ENCODE measurements at places on chromosomes 2 and 18.

- no peak overlapping the region for H3K27ac ChIP-seq
- H3K36me3 ChIP-seq: no peaks in the 10 kb centered on the region
- H3K4me1 ChIP-seq: no peaks in the 10 kb centered on the region
- H3K4me3 ChIP-seq: no peak overlapping the region
- no peaks in the 10 kb centered on the region for H3K27me3 ChIP-seq
Measured at GRCh38 chr2:179354296-179354695, 89.7 kb upstream of the SESTD1 start.

GRCh38 chr2:112995346-112995920 lies 9.8 kb upstream of the IL36A start:
- no peaks in the 10 kb centered on the region for H3K36me3 ChIP-seq
- no peaks in the 10 kb centered on the region for H3K4me1 ChIP-seq
- no peak for DNase-seq
- H3K4me3 ChIP-seq: no peak overlapping the region
- H3K27ac ChIP-seq: no peak overlapping the region

- no peak overlapping the region for H3K4me3 ChIP-seq
Measured at GRCh38 chr2:28454016-28454930, 41.6 kb upstream of the PLB1 start.

DNA sequence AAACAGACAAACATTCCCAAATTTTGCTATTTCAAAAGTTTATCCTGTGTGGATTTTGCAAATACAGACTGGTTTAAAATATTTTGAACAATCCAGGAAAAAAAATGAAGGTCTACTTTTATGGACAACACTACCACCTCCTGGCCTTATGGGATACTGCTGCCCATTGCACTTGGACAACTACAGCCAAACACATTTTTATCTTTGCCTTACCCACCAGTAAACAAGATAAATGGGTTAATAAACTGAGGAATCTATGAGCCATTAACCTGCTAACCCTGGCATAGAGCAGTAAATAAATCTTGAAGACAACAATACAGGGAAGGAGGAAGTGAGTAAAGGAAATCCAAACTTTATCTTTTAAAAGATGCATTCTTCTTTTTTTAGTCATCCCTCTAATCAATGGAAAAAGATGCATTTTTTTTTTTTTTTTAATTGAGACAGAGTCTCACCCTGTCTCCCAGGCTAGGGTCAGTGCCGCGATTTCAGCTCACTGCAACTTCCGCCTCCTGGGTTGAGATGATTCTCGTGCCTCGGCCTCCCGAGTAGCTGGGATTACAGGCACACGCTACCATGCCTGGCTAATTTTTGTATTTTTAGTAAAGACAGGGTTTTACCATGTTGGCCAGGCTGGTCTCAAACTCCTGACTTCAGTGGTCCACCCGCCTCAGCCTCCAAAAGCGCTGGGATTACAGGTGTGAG lies 2.1 kb upstream of the SPIRE1 start:
- no peaks in the 10 kb centered on the region for H3K27me3 ChIP-seq
- DNase-seq: peak; percentile 85
- peaks cover 33% of the 10 kb centered on the region for H3K4me1 ChIP-seq
- no peak overlapping the region for H3K27ac ChIP-seq

- H3K27me3 ChIP-seq: no peaks in the 10 kb centered on the region
- no peak overlapping the region for H3K4me3 ChIP-seq
- H3K27ac ChIP-seq: no peak overlapping the region
- H3K4me1 ChIP-seq: no peaks in the 10 kb centered on the region
Measured at GRCh38 chr18:34970106-34970505, 71.1 kb upstream of the MAPRE2 start.

DNA sequence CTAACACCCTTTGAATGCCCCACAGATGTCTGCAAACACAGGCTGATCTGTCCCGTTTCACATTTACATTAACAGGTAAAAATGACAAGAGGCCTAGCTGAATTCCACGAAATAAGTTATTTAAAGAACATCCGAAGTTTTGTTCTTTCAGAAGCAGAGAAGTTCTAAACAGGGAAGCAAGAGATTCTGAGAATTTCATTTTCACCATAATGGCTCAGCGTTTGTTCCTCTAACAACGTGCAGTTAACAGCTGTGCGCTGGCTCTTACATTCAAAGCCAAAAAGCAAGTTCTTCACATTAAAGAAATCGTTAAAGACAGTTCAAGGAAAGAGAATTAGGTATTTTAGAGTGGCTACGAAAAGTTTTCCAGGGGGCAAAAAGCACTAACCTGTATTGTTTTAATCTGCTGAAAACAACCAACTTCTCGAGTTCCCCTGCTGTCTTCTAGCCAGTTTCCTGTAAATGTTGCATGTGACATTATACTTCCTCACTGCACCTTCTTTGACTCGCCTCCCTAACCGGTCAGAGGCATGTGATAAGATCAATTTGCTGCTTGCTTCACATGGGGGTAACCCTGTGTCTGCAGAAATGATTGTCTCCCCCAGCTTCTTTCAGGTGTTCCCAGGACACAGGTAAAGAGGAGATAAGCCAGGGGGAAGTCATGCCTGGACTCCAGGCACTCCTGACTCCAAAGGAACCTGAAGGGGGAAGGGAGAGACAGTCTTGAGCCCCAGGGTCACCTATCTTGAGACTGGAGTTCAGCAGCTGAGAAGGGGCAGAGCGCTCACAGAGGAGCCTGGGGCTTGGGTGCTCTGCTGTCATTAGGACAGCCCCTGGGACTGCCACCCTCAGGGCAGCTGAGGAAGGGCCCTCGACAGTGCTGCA lies 36.8 kb upstream of the WIPF1 start:
- H3K27me3 ChIP-seq: no peaks in the 10 kb centered on the region
- no peaks in the 10 kb centered on the region for H3K36me3 ChIP-seq
- H3K4me3 ChIP-seq: no peak overlapping the region
- no peaks in the 10 kb centered on the region for H3K4me1 ChIP-seq

DNA sequence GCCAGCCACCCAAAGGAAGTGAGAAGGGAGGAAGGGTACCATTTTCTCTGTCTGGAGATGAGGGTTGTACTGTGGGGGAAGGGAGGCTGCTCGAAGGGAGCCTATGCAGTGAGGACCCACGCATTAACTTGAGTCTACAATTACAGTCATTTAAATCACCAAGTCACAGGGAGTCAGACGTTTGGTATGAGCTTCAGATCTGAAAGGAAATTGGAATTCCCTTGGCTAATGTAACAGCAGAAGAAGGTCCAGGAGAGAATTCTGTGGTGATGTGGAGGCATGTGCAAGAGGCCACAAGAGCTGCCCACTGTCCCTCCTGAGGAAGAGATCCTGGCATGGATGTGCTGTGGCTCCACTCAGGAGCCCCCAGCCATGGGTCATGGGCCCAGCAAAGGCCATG lies 22.5 kb downstream of the DAPL1 start:
- peaks cover 31% of the 10 kb centered on the region for H3K27me3 ChIP-seq
- no peak for DNase-seq
- H3K4me1 ChIP-seq: no peaks in the 10 kb centered on the region
- H3K27ac ChIP-seq: no peak overlapping the region

- H3K27ac ChIP-seq: no peak overlapping the region
- H3K36me3 ChIP-seq: 0 out of 2 replicates have a peak, but pooled peaks cover 3% of the 10 kb centered on the region
- no peak overlapping the region for H3K4me3 ChIP-seq
- H3K27me3 ChIP-seq: no peaks in the 10 kb centered on the region
Measured at GRCh38 chr2:207603486-207603885, 21.7 kb downstream of the METTL21A start.

DNA sequence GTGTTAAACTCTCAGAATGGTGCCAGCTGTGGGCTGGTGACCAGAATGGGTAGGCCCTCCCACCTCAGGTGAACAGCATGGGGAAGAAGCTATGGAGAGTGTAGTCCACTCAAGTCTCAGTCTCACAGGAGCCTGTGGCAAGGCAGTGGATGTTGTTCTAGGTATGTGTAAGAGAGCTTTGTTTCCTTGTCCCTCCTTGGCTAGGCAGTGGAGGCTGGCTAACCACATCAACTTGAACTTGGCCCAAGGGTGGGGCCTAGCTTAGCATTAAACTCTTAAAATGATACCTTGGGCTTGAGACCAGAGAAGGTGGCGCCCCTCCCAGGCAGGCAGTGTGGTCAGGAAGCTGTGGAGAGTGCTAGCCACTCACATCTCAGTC lies 53.2 kb upstream of the SLC4A10 start:
- no peaks in the 10 kb centered on the region for H3K4me1 ChIP-seq
- H3K27me3 ChIP-seq: no peaks in the 10 kb centered on the region
- H3K4me3 ChIP-seq: no peak overlapping the region
- no peak overlapping the region for H3K27ac ChIP-seq
- no peaks in the 10 kb centered on the region for H3K36me3 ChIP-seq
- DNase-seq: no peak

DNA sequence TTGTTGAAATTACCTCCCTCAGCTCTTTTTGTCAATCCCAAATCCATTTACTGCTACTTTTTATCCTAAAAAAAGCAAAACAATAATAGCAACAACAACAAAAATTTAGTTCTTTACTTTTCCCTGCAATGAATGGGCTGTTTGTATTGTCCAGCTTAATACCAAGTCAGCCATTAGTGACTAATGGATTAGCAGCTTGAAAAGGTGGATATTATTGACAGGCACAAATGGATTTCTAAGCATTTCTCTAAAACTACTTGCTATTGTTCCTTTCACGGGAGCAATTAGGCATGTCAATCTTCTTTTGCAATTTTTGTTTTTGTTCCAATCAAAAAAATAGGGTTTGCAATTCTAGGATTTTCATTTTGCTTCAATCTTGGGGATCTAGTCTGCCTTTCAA lies 32.1 kb upstream of the SPAG16 start:
- peak; percentile 12 for DNase-seq
- H3K36me3 ChIP-seq: no peaks in the 10 kb centered on the region
- peaks cover 18% of the 10 kb centered on the region for H3K4me1 ChIP-seq
- H3K27ac ChIP-seq: no peak overlapping the region

GRCh38 chr2:19649785-19650380 lies 251.9 kb downstream of the TTC32 start:
- peaks cover 24% of the 10 kb centered on the region for H3K4me1 ChIP-seq
- H3K27me3 ChIP-seq: no peaks in the 10 kb centered on the region
- H3K27ac ChIP-seq: peak overlapping the region; percentile 36
- peak; percentile 96 for DNase-seq
- no peak overlapping the region for H3K4me3 ChIP-seq

GRCh38 chr2:16013359-16013911 lies 73.1 kb downstream of the MYCN start:
- H3K4me3 ChIP-seq: 0 out of 2 replicates have a peak overlapping the region, but pooled peaks have one; percentile 37
- peaks cover 22% of the 10 kb centered on the region for H3K27me3 ChIP-seq
- H3K4me1 ChIP-seq: no peaks in the 10 kb centered on the region
- no peaks in the 10 kb centered on the region for H3K36me3 ChIP-seq

- peaks cover 30% of the 10 kb centered on the region for H3K4me1 ChIP-seq
- no peak overlapping the region for H3K4me3 ChIP-seq
- peak; percentile 78 for DNase-seq
- no peaks in the 10 kb centered on the region for H3K36me3 ChIP-seq
- H3K27me3 ChIP-seq: no peaks in the 10 kb centered on the region
- peak overlapping the region; percentile 71 for H3K27ac ChIP-seq
Measured at GRCh38 chr2:145752091-145752806, 1232.3 kb upstream of the ZEB2 start.

- H3K27me3 ChIP-seq: no peaks in the 10 kb centered on the region
- no peak overlapping the region for H3K4me3 ChIP-seq
- H3K4me1 ChIP-seq: no peaks in the 10 kb centered on the region
Measured at GRCh38 chr2:39683022-39683699, 17.4 kb downstream of the TMEM178A start.

DNA sequence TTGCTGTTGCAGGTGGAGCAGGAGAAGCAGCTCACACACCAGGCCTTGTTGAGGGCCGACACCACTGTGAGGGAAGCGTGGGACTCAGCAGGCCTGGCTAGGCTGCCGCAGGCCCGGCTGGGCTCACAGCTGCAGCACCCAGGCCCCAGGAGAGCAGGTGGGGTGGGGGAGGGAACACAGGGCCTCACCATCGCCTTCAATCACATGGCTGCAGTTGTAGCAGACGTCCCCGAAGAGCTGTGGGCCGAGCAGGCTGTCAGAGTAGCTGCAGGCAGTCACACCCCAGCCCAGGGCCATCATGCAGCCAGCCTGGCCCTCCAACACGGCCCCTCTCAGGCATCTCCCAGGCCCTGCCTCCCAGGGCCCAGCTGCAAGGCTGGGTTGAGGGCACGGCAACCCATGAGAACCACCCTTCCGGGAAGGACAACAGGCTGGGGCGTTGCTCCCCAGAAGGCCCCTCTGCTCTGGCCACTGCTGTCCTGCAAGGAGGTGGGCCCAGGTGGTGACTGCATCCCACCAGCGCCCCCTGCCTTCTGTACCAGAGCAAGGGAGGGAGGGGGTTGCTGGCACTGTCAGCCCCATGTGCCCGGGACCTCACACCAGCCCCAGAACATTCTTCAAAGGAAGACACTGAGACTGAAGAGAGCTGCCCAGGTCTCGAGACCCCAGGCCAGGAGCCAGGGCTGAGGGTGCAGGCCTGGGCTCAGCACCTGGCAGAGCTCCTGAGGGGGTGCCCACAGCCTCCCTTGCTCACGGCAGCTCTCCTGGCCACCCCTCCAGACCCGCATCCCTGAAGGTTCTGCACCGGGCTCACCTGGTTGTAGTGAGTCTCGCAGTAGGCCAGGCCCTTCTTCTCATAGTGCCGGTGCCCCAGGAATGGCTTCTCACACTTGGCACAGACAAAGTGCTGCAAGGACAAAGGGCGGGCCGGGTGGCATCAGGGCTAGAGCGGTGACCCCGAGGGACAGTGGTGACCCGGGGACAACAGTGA lies 5.6 kb upstream of the GPR17 start:
- no peaks in the 10 kb centered on the region for H3K27me3 ChIP-seq
- no peak overlapping the region for H3K4me3 ChIP-seq
- H3K36me3 ChIP-seq: no peaks in the 10 kb centered on the region
- no peak overlapping the region for H3K27ac ChIP-seq
- H3K4me1 ChIP-seq: peaks cover 26% of the 10 kb centered on the region

DNA sequence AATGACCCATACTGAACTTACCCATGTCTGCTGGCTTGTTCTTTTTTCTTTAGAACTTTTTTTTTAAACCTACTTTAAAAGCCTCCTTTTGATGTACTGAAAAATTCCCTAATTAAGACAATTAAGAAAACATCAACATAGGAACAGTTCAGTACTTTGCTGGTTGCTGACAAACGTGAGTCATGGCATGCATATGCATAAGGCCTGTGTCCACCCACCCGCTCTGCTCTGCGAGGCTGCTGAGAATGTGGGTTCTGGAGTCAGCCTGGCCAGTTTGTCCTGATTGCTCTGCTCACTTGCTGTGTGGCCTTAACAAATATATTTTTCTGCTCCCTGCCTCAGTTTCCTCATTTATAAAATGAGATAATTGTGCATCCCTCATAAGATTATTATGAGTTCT lies 27.3 kb downstream of the LAMA3 start:
- H3K4me3 ChIP-seq: no peak overlapping the region
- H3K4me1 ChIP-seq: peaks cover 39% of the 10 kb centered on the region
- no peak overlapping the region for H3K27ac ChIP-seq
- H3K27me3 ChIP-seq: no peaks in the 10 kb centered on the region
- H3K36me3 ChIP-seq: peaks cover 38% of the 10 kb centered on the region
- DNase-seq: no peak

GRCh38 chr2:158718851-158719250 lies 76.3 kb upstream of the DAPL1 start:
- peaks cover 25% of the 10 kb centered on the region for H3K4me1 ChIP-seq
- no peaks in the 10 kb centered on the region for H3K36me3 ChIP-seq
- no peak overlapping the region for H3K4me3 ChIP-seq

- H3K4me3 ChIP-seq: no peak overlapping the region
- H3K27ac ChIP-seq: no peak overlapping the region
- no peaks in the 10 kb centered on the region for H3K36me3 ChIP-seq
Measured at GRCh38 chr2:165007161-165007744, 51.9 kb upstream of the SLC38A11 start.

Data from PC-3 (cell line).